ENCODE measurements at places on chromosomes 16 and 17.
A peak's percentile ranks its signal among the peaks of the same experiment; 100 is the strongest.

GRCh38 chr17:72691586-72691985 is 400.9 kb downstream of the SLC39A11 start:
- no peak for DNase-seq

GRCh38 chr16:24070851-24071250 is 185.3 kb upstream of the CACNG3 start:
- peak; percentile 29 for DNase-seq

DNA sequence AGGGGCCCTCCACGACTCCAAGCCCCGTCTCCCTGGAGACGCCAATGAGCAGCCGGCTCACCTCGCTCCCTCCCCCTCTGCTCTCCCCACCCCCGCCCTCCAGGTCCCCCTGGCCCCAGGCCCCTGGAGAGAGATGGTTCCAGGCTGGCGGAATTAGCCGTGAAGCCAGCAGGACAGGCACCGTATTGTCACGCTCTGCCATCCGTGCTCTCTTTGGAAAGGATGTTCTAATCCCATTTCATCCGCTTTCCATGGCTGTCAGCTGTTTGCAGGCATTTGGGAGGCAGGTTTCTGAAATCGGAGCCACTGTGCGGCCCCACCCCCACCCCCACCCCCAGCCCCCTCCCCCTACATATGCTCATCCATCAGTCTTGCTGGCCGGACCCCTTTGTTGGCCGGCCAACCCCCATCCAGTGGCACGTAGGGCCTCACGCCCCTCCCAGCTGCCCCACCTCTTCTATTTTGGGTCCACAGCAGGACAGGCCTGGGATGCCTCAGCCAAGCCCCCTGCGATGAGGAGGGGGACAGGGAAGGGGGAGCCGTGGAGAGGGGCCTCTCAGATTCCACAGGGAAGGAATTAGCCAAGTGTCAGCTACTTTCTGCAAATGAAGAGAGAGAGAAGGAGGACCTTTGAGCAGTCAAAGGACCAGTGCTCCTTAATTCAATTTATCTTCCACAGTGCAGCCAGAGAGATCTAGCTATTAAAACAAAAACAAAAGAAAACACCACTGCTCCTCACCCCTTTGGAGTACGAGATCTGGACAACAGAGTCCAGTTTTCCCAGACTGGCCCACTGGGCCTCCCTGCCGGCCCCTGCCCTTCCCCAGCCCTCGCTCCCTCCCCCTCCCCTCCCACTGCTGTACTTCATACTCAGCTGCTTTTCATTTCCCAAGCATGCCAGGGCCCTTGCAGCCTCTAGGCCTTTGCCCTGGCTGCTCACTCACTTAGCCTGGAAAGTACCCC is 30.7 kb downstream of the SDK2 start:
- peak; percentile 7 for DNase-seq

DNA sequence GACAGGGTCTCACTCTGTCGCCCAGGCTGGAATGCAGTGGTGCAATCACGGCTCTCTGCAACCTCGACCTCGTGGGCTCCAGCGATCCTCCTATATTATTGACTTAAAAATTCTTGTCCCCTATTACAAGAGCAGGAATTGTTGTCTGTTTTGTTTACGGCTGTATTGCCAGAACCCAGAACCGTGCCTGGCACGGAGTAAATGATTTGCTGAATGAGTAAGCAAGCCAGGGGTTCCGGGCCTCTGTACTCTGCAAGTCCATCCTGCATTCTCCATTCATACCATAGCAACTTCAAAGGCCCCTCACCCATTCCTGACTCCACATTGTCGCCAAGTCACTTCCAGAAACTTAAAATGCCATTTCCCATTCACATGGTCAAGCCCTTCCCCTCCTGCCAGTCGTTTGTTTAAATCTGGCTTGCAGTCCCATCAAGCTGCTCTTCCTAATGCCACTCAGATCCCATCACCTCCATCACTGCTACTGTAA is 6.9 kb downstream of the ADCY9 start:
- no peak for DNase-seq

GRCh38 chr16:85525420-85526184 is 87.5 kb upstream of the GSE1 start:
- DNase-seq, result no peak

GRCh38 chr17:32529604-32530003 is 42.8 kb downstream of the CDK5R1 start:
- peak; percentile 65 for DNase-seq

DNA sequence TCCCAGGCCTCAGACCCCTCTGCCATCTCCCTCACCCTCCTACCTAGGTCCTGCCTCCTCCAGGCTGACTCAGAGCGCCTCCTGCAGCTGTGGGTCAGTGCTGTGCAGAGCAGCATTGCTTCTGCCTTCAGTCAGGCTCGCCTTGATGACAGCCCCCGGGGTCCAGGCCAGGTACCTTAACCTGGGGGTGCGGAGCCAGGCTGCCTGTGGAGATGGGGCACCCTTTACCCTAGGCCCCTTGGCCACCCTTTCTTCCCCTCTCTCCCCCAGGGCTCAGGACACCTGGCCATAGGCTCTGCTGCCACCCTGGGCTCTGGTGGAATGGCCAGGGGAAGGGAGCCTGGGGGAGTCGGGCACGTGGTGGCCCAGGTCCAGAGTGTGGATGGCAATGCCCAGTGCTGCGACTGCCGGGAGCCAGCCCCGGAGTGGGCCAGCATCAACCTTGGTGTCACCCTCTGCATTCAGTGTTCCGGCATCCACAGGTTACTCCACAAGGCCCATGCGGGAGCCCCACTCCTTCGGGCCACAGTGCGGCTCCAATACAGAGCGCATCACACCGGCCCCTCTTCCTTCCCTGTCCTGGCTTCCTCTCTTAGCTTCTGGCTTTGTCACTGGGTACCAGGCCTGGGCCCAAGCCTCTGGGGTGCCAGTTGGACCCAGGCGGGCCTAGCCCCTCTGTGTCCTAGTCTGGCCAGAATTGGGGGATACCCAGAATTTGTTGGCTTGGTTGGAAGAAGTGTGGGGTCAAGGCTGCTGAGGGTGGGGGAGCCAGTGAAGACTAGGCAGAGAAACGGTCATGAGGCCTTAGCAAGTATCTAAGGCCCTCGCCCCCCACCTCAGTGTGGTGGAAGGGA is 5.0 kb upstream of the KCTD11 start:
- no peak for DNase-seq

- DNase-seq, result no peak
Observed at GRCh38 chr17:56697190-56697589, 103.7 kb downstream of the NOG start.

- no peak for DNase-seq
Observed at GRCh38 chr17:41680426-41681040, 8.2 kb upstream of the EIF1 start.

GRCh38 chr17:50658616-50659015 is 23.9 kb downstream of the ABCC3 start:
- no peak for DNase-seq

DNA sequence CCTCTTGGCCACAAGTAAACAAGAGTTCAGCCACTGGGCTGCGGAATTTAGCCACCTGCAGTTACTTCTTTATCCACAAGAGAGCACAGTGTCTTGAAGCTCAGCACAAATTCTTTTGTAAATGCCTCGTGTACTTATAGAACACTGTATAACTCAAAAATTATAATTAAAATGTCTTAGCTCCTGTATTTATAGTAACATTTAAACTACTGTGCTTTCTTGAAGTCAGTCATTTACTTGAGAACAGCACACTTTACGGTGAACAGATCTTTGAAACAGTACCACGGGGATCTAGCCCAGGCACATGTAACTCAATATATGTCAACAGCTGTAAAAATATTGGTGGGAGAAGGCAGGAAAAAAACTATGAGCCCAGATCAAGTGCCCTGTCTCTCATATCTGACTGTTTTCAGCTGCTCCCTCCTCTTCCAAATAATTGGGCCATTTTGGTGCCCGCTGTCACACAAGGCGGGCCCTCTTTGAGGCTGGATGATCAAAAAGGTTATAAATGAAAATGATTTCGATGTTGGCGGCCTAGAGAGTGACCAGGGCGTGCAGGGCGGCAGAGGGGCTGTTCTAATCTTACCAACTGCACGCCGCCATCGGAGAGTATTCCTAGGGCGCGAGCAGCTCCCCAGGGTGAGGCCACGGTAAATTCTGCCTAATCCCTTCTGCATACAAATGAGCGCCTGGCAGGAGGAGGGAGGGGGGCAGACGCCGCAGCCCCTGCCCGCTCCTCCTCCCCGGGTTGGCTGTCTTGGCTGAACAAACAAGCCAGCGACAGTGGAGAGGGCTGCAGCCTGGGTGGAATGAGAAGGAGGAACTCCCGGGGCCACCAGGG is 183.2 kb downstream of the C16orf78 start:
- peak; percentile 83 for DNase-seq

DNA sequence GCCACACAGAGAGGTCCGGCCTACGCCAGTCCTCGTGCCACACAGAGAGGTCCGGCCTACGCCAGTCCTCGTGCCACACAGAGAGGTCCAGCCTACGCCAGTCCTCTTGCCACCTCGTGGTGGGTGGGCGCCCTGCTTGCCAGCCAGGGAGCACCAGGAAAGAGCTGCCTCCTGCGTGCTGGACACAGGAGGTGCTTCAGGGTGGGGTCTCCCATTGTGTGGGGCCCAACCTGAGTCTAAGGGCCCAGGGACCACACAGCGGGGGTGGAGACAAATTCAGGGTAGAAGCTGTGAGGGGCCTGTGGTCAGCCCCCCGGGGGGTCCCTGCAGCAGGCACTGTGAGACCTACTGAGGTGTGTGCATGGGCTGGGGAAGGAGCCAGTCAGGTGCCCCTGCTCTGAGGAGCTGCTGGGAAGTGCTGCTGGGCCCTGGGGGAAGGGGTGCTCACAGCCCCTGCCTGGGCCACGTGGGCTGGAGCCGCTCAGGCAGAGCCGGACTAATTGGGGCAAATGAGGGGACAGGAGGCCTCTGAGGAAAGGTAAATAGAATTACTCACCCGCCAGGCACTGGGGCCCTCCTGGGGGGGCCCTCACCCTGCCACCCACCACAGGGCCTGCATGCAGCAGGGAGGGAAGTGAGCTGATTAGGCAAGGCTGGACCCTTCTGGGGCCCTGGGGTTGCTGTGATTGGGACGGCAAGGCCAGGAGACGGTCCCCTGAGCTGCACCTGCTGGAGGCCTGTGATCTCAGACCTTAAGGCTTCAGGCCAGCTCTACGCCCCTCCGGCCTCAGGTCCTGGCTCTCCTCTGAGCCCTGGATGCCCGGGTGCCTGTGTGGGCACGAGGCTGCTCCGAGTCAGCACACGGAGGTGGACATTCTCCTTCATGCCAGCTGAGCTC is 11.0 kb downstream of the GCGR start:
- DNase-seq, result no peak

DNA sequence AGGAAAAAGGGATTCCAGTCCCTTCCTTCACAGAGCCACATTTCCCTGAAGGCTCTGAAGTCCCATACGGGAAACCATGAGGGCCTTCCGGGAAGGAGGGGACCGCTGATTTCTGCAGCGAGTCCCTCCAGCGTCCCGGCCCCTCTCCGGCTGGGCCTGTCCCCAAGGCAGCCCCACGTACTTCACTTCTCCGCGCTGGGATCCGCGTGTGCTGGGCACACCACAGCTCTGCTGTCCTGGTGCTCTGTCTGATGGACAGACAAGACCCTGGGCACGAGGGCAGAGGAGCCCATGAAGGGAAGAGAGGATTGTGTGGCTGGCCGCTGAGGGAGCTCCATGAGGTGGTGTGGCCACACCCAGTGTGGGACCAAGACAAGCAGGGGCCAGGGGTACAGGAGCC is 57.1 kb downstream of the PRMT7 start:
- no peak for DNase-seq

DNA sequence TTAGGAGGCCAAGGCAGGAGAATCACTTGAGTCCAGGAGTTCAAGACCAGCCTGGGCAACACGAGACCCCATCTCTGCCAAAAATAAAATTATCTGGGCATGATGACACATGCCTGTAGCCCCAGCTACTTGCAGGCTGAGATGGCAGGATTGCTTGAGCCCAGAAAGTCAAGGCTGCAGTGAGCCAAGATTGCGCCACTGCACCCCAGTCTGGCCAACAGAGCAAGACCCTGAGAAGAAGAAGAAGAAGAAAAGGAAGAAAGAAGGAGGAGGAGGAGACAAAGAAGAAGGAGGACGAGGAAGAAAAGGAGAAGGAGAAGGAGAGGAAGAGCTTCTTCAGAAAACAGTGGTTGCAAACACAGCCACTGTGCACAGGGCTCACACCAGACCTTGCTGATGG is 8.4 kb upstream of the DPEP3 start:
- no peak for DNase-seq

DNA sequence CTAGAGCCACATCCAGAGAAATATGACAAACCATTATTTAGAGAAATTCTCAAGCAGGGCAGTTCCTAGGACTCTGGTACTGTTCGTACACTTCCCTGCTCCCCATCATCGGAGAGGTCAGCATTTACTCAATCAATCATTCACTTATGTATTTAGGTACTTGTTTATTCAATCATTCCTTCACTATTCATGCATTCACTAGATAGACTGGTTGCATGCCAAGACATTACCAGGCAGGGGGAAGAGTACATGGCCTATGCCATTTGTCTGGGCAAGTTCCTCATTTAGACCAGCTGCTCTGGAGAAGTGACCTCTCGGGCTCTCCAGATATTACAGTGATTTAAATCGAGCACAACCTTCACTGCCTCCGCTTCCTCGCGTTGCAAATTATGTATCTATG is 603.4 kb downstream of the KCNJ2 start:
- DNase-seq, result no peak

GRCh38 chr17:8542599-8543502 is 87.7 kb downstream of the MYH10 start:
- DNase-seq, result peak; percentile 98

DNA sequence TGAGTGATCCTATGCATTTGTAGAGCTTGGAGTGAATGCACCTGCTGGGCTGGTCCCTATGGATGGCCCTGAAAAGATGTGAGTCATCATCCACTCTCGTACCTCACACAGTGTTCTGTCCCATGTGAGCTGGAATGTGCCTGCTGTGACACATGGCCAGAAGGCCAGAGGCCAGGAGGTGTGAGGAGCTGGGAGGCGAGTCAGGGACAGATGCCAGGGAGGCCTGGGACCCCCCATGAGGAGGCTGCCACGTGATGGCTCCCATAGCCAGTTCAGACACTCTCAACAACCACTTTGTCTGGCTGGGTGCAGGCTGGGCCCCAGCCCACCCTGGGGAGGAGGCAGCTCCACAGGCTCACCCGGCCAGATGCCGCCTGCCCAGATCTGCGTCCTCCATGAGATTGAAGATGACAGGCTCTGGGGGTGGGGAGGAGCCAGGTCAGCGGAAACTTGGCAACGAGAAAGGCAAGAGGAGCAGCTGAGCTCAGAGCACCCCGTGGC is 168.8 kb downstream of the C16orf78 start:
- DNase-seq, result peak; percentile 9
